ENCODE measurements at places on chromosomes 2 and 18.

DNA sequence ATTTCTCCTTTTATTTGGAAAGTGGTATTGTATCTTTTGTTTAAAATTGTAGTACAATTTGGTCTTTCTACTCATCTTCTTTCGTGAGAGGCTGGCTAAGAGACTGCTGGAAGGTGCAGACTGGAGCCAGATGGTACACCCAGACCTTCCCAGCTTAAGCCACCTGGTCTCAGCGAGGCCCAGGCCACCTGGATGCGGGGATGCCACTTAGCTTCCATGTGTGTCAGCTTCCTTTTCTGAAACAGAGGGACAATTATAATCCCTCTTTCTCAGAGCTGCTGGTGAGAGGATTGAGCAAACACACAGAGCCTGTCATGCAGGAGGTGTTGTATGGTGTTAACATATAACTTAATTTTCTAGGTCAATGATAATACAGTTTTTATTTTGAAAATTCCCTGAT lies 17.4 kb downstream of the FARP2 start:
- DNase-seq: no peak

GRCh38 chr2:169362118-169362893 lies at the start of gene LRP2:
LRP2 (minus strand) TSS chr2:169362534; CDS start chr2:169362399, 135 bp downstream.
- peak; percentile 3 for DNase-seq

- DNase-seq: no peak
These were observed 139.3 kb upstream of the CTDP1 start for GRCh38 chr18:79540161-79540903.

DNA sequence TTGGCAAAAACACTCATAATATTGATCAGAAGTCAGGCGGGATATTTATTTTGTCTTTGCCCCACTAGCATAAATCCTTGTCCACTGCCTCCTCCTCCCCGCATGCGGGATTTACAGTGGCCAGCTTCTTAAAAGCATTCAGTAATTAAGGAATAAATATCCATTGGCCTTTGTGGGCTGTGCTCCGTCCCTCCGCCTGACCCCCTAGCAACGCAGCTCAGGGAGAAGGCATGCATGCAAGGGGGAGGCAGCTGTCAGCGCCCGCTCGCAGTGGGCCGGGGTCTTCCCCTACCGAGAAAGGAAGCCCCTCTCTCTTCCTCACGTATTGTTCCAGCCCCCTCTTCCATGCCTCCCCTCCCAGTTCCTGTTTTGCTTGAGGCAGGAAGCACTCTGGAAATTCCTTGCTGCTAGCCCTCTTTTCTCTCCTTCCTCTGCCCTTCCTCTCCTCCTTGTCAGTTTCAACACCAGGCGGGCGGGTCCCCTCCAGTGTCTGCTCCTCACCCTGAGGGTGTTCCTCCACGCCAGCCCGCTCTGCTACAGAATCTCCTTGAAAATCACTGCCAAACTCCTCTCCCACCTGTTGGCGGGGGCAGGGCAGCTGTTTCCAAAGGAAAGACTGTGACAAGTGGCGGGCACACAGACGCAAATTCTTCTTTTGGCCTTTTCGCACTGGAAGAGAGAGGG lies 60.1 kb downstream of the GBX2 start:
- DNase-seq: no peak

DNA sequence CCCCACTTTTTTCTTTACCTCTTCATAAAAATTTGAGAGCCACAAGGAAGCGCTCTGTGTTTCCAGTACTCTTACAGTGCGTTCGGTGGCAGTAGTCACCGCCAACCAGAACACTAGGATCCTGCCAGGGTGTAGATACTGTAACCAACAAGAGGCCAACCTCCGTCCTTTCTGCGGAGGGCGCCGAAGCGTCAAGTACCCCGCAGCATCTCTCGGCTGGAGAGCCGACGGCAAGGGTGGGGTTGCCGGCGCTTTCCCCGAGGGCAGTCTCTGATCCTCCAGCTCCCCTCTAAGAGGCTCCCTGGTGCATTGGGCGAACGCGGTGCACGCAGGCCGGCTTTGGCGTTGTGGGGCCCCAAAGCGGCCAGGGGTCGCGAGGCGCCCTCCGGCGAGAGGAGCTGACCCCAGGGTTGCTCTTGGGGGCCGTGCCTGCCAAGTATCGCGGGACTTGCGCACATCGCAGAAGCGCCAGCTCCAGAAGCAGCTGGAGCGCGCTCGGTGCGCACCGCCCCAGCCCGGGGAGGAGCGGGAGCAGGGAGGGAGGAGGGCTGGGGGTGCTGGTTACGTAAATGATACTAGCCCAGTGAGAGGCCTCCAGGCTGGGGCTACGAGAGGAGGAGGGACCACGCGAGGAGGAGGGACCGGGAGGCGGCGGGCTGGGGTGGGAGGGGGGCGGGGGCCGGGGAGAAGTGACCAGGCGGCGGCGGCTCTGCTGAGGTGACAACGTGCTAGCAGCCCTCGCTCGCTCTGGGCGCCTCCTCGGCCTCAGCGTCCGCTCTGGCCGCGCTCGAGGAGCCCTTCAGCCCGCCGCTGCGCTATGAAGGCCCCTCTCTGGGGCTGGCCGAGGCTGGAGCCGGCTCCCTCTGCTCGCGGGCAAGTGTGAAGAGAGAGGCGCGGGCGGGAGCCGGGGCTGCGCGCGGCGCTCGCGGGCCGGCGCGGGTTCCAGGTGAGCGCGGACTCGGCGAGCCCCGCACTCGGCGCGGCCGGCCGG lies at the start of gene GALNT13:
GALNT13 (plus strand) TSS at position 692 of the 991 bp plus-strand sequence.
- DNase-seq: no peak
